ENCODE measurements at places on chromosomes 11 and 22. TPM values are rescaled to one million over a fixed set of nuclear protein-coding genes. Genes with fewer than 3 reads are reported as not detected.

CD3E gene
- total RNA-seq: not detected

NELL1 gene
- total RNA-seq: 36.6 TPM

OR51E1 gene
- 0.25 TPM for total RNA-seq

DCHS1 gene
- 58.5 TPM for total RNA-seq

OLFML1 gene
- total RNA-seq: 1.2 TPM

CFAP300 gene
- 2.2 TPM for total RNA-seq

CHST1 gene
- total RNA-seq: 12.5 TPM

SEC14L6 gene
- 0.49 TPM for total RNA-seq

LDLRAD3 gene
- total RNA-seq: 36.4 TPM
